ENCODE measurements at places on chromosomes 3 and 15.
A peak's percentile ranks its signal among the peaks of the same experiment; 100 is the strongest.

DNA sequence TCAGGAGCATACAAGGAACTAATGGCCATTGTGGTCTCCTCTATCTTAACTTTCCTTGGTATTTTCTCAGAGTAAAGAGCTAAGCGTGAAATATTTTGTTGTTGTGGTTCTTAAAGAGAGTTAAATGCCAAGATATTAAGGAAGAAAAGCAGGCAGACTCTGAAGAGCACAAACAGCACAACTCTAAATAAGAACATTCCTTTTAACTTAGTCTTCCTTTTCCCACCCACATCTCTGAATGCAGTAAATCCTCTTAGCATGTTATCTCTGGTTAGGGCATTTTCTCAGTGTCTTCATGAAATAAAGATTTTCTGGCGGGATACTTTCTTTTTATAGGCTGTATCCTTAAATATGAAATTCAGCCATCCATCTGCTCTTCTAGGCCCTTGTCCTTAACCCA, 1.5 kb downstream of the GPR87 start:
- DNase-seq, result no peak

DNA sequence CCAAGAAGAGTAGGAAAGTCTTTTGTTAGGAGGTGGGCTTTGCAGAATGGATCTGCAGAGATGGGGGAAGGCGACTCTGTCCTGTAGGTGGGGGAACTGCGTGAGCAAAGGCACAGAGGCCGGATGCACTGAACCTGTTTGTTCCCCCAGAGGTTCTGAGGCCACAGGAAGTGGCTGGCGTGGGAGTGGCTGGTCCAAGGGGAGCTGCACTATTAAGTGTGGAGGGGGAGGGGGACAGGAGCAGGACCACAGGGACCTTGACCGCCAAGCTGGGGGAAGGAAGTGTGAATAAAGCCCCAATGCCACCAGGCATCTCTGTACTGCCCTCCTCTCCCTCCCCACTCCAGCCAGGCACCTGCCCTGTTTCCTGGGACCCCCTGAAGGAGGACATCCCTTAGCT, 51.8 kb downstream of the CYP11A1 start:
- peak; percentile 27 for DNase-seq

DNA sequence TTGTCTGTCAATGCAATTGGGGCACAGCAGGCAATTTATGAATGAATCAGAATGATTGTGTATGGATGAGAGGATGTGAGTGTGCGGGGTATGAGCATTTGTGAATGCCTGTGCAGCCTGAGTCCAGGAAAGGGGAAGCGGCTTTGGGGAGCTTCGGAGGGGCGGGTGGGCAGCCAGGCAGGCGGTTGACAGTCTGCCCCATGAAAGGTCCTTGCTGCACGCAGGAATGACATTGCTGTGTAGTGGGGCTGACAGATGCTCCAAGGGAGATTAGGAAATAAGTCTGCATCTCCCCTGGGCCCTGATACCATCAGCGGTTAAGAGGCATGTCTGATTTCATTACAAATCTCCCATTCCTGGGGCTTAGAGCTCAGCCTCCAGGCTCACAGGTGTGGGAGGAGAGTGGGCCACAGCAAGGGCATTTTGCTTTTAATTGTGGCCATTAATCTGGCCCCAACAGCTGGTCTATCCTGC, 26.4 kb upstream of the TSPAN3 start:
- no peak for DNase-seq

DNA sequence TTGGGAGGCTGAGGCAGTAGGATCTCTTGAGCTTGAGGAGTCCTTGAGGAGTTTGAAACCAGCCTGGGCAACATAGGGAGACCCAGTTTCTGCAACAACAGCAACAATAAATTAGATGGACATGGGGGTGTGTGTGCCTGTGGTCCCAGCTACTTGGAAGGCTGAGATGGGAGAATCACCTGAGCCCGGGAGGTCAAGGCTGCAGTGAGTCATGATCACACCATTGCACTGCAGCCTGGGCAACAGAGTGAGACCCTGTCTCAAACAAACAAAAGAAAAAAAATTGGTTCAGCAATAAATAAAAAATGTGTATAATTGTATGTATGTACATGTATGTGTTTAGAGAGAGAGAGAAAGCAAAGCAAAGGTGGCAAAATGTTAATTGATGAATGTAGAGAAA, 83.1 kb downstream of the PDE8A start:
- DNase-seq, result no peak

- no peak for DNase-seq
These were observed 71.2 kb upstream of the LIPC start for GRCh38 chr15:58360421-58361090.

DNA sequence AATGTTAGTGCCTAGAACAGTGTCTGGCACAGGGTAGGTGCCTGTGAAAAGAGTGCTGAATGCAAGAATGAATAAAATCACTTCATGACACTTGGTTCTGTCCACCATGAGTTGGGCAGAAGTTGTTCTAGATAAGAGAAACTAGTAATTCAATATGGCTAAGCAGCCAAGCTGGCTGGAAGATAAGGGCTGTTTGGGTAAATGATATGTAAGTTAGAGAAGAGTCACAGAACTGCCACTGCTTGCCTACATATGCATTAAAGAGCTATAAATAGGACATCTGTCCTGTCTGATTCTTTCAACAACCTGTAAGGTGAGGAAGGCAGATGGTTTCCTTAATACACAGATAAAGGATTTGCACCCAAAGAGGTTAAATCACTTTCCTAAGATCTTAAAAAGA, 13.1 kb downstream of the MTMR10 start:
- DNase-seq, result no peak

DNA sequence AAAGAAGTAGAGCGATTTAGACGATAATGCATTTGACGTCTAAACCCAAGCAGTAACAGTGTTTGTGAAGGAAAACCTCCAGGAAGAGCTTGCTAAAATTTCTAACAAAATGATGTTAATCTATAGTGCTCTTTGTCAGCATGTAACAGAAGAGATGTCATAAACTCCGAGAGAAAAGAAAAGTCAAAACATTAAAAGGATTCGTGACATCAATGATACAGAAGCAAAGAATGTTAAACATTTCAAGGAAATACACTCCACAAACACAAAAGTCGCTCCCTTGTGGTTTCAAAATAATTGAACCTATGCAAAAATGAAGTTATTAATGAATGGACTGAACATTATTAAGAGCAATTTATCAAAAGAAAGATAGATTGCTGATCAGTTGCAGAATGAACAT, 27.9 kb downstream of the AADAC start:
- DNase-seq, result no peak

GRCh38 chr3:100500320-100500880, 8.0 kb downstream of the TMEM45A start:
- DNase-seq, result no peak
